ENCODE measurements at places on chromosomes 2 and 18. TPM values are rescaled to one million over a fixed set of nuclear protein-coding genes. Genes with fewer than 3 reads are reported as not detected.

DNA sequence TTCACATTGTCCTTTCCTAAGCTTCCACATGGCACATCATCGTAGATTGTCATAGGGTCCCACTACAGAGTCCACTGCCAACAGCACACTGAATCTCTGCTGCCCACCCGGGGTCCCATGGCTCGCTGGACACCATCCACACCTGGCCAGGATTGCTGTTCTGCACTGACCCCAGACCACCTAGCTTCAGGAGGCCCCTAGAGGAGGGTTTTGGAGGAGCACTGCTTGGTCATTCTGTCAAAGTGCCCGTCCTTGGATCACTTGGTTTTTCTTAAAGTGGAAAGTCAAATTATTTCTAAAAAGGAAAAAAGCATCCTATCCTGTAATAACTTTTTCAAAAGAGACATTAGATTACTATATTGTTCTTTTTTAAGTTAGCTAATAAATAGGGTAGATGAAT, 59.0 kb downstream of the CHRNA1 start:
- no peak for DNase-seq

GRCh38 chr2:222492683-222493082, 68.3 kb downstream of the SGPP2 start:
- DNase-seq, result no peak

- no peak for DNase-seq
Measured at GRCh38 chr18:8984131-8984721, 118.3 kb upstream of the NDUFV2 start.

DNA sequence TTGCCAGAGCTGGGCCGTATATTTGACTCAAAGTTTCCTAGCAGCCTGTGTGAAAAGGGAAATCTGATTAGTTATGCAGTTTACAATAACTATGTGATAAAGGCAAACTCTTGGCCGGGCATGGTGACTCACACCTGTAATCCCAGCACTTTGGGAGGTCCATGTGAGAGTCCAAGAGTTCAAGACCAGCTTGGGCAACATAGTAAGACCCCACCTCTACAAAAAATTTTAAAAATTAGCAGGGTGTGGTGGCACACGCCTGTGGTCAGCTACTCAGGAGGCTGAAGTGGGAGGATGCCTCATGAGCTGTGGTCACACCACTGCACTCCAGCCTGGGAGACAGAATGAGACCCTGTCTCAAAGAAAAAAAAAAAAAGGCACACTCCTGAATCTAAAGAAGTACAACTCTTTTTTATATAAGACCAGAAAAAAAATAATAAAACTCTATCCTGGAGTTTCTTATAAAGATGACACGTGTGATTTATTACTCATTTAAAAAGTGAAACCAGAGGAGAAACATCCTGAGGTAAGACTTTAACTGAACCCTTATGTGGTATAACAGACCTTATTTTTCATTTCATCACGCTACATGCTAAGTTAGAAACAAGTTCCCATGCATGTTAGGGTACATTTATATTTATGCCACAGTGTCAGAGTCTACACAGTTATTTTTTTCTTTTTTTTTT, 32.6 kb upstream of the KCMF1 start:
- DNase-seq, result no peak

- no peak for DNase-seq
Measured at GRCh38 chr2:203033395-203033794, 18.7 kb downstream of the NBEAL1 start.

- DNase-seq, result no peak
Measured at GRCh38 chr2:181170256-181170655, 189.9 kb downstream of the UBE2E3 start.

GRCh38 chr2:17640406-17640805, 99.9 kb downstream of the VSNL1 start:
- DNase-seq, result no peak

GRCh38 chr2:185208261-185208660, 530.3 kb upstream of the FSIP2 start:
- peak; percentile 7 for DNase-seq

DNA sequence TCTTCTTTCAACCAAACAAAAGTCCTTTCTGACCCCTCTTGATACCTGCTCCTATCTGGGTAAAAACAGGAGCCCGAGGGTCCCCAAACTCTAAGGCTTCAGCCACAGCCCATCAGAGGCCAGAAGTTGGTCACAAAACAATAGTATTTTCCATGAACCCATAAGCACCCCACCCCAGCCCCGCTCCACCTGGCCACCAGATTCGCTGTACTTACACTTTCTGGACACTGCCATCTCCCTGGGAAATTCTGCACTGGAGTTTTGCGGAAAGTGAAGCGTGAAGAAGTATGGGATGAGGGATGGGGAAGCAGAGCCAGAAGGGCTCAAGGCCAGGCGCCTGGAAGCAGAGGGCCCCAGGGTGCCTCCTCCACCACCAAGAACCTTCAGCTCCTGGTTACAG, 5.2 kb upstream of the RUFY4 start:
- no peak for DNase-seq

DNA sequence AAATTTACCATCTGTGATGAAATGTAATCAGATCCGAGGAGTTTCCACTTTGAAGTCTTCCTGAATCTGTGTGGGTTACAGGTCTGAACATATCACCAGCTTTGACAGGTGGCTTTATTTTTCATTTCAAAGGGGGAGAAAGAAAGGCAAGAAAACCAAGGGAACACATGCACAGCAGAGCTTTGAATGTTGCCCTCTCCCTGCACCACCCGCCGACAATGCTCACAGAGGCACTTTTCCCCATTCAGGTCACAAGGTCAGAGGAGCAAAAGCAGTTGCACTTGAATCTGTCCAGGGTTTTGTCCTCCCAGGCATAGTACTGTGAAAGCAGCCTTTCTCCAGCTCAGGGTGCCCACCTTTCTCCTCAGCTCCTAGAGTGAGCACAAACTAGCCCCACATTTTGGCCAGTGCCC, 130.2 kb downstream of the OSR1 start:
- no peak for DNase-seq

DNA sequence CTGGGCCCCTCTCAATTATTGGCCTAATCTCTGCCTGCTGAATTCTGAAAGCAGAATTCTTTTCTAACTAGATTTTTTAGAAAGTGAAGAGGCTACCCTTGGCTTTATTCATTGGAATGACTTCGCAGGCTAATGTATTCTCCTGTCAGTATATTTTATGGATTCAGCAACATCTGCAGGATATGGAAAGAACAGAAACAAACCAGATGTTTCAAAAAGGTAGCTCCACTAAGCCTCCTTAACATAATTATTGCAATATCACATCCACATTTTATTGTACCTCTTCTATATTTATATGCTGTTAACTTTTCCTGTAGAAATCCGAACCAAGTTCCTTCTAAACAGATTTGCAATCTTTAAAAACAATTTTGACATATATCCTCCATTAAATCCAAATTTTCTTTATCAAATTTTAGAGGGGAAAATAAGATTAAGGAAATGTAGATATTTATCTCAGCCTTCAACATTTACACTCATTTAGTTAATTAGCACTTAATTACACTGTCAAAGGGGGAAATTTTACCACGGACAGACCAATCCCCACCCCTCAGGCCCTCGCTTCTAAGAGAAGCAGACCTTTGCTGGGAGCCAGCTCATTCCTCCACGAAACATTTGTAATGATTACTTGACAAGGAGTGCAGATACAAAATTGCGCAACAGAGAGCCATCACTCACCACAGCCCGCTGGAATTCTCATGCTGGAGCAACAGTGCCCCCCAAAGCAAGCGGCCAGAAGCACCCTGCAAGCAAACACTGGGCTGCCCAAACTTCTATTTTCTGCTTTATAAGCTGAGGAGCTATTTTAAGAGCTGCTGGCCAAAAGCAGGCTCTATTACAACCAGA, 253.4 kb downstream of the ETAA1 start:
- peak; percentile 69 for DNase-seq

DNA sequence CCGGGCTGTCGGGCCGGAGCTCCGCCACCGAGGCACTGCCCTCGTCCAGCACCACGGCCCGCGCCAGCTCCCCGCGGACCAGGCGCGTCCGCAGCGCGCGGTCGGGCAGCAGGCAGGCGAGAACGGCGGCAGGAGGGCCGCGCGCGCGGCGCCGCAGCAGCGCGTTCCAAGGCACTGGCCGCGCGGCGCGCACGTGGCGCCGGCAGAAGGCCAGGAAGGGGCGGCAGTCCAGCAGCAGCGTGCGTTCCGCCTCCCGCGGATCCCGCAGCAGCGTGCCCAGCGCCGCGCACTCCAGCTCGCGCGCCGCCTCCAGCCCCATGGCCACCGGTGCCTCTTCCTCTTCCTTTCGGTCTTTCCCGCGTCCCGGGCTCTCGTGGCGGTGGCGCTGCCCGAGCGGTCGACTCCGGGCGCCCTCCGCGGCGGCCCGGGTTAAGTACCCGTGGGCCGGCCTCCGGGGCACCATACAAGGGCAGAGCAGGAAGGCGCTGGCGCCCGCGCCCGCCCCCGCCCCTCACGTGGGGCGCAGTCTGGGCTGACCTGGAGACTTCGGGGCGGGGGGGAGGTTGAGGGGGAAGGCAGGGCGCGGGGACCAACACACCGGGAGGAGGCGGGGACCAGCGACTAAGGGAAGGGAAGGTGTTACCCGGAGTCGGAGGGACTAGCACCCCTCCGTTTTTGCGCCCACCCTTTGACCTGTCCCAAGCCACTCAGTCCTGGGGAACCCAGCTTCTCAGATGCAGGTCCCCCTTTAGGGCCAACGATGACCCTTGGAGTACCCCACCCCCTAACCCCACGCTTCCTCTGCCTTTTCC, at the start of gene DUSP2:
Gene DUSP2, minus strand, starts transcription at position 405 of the 812 bp plus-strand sequence. Its CDS starts 86 bp downstream, at position 319.
- peak; percentile 49 for DNase-seq

GRCh38 chr2:10045561-10046355, 2.4 kb downstream of the KLF11 start:
- DNase-seq, result no peak

DNA sequence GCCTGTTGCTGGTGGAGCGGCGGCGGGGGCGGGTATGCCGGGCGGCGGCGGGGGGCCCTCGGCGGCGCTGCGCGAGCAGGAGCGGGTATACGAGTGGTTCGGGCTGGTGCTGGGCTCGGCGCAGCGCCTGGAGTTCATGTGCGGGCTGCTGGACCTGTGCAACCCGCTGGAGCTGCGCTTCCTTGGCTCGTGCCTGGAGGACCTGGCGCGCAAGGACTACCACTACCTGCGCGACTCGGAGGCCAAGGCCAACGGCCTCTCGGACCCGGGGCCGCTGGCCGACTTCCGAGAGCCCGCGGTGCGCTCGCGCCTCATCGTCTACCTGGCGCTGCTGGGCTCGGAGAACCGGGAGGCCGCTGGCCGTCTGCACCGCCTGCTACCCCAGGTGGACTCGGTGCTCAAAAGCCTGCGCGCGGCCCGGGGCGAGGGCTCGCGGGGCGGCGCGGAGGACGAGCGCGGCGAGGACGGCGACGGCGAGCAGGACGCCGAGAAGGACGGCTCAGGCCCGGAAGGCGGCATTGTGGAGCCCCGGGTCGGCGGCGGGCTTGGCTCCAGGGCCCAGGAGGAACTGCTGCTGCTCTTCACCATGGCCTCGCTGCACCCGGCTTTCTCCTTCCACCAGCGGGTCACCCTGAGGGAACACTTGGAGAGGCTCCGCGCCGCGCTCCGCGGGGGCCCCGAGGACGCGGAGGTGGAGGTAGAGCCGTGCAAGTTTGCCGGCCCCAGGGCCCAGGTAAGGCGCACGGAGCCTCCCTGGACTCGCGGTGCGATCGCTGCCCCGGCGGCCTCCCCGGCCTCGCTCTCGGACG, 1.0 kb downstream of the ZCCHC2 start:
- no peak for DNase-seq

- no peak for DNase-seq
Measured at GRCh38 chr2:237870754-237871651, 11.6 kb downstream of the RAMP1 start.

NABP1 gene
- 31.3 TPM for total RNA-seq

NXPH2 gene
- total RNA-seq, result not detected

TMEM198 gene
- total RNA-seq, result 1.0 TPM

CFAP53 gene
- total RNA-seq, result 0.46 TPM

NTSR2 gene
- not detected for total RNA-seq

MOB1A gene
- total RNA-seq, result 116 TPM

ITGA6 gene
- 815 TPM for total RNA-seq

C2orf74 gene
- total RNA-seq, result 21.5 TPM

SNRNP200 gene
- 94.9 TPM for total RNA-seq

TRABD2A gene
- total RNA-seq, result 1.5 TPM

Data from foreskin keratinocyte (primary cell).